Femur (tissue), 1 donor: ENCODE measurements at places on chromosomes 3 and 15.

DNA sequence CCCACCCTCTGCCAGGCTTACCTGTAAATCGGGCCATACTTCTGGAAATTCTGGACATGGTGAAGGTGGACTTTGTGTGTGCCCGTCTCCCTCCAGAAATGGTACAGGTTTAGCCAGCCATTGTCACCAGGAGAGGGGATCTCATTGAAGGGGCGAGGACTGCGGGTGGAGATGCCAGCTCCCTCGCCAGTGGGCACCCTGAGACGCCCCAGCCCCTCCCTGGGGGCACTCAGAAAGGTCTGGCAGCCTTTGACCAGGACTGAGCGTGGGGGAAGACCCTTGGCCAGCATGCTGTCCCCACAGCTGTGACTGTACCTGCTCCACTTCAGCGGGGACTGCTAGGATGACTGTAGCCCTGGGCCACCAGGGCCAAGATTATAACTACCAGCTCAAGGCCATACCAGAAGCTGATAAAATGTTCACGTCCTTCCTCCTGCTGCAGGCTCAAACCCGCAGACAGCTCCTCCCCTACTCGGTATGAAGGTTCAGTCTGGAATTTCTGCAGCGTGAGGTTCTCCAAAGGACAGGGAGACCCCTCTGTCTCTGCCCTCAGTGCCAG is at the start of gene CYP11A1:
Gene CYP11A1 (minus strand): TSS at position 351 of the 559 bp plus-strand sequence. CDS start 61 bp downstream, at position 290.
- no peak for DNase-seq

- DNase-seq = no peak
Observed at GRCh38 chr3:185583925-185584324, 2.2 kb upstream of the SENP2 start.

DNA sequence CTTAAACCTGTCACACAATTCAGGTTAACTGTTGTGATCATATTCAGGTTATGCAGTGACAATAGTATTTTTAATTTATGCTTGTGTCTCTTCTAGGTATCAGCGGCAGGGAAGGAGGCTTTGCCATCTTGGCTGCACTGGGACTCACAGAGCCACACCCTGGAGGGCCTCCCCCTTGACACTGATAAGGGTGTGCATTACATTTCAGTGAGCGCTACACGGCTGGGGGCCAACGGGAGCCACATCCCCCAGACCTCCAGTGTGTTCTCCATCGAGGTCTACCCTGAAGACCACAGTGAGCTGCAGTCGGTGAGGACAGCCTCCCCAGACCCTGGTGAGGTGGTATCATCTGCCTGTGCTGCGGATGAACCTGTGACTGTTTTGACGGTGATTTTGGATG is 23.6 kb upstream of the BSN start:
- DNase-seq = no peak

DNA sequence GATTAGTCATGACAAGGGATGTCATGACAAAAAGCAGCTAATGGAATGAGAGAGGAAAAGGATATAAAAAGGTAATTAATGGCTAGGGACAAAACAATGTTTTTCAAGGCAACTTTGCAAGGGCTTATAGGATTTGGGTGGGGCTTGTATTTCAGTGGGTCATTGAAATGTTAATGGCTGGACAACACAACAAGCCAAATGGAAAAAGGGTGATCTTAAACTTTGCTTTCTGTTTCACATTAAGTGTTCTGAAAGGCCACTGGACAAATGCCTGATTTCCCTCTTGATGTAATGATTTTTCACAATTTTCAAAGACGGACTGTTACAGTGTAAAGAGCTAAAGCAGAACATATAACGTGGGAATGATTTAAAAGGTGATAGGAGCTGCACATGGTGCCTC is 345.0 kb downstream of the TUSC7 start:
- no peak for DNase-seq

- DNase-seq = no peak
Observed at GRCh38 chr3:17399586-17399985, 342.8 kb downstream of the TBC1D5 start.

DNA sequence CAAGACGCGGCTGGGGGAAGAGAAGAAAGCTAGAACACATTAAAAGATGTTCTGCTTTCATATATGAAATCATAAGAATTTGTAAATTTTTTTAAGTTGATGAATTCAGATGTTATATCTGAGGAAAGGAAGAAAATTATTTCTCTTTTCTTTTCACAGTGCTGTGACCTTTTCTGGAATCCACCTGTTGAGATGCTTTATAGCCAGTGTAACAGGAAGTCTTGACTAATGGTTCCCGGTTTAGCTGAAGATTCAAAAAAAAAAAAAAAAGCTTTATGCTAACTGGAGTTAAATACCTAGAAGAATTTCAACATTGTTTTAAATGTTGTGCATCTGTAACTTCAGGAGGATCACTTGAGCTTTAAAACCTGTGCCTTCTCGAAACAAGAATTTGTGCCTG is 9.9 kb downstream of the GTPBP8 start:
- no peak for DNase-seq

DNA sequence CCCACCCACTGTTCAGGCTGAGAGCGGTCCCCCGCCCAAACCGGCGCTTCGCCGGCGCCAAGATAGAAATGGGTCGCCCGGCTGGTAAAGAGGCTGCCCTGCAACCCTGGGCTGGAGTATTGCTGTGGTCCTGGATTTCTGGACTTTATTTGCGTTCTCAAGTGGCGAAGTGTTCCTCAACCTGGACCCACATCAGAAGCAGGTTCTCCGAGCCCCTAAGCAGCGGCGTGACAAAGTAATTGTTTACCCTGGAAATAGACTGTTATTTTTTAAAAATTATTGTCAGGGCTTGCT is 481 bp upstream of the DYNC1LI1 start:
- no peak for DNase-seq

- no peak for DNase-seq
Observed at GRCh38 chr15:65818927-65819562, 27.0 kb upstream of the DENND4A start.

DNA sequence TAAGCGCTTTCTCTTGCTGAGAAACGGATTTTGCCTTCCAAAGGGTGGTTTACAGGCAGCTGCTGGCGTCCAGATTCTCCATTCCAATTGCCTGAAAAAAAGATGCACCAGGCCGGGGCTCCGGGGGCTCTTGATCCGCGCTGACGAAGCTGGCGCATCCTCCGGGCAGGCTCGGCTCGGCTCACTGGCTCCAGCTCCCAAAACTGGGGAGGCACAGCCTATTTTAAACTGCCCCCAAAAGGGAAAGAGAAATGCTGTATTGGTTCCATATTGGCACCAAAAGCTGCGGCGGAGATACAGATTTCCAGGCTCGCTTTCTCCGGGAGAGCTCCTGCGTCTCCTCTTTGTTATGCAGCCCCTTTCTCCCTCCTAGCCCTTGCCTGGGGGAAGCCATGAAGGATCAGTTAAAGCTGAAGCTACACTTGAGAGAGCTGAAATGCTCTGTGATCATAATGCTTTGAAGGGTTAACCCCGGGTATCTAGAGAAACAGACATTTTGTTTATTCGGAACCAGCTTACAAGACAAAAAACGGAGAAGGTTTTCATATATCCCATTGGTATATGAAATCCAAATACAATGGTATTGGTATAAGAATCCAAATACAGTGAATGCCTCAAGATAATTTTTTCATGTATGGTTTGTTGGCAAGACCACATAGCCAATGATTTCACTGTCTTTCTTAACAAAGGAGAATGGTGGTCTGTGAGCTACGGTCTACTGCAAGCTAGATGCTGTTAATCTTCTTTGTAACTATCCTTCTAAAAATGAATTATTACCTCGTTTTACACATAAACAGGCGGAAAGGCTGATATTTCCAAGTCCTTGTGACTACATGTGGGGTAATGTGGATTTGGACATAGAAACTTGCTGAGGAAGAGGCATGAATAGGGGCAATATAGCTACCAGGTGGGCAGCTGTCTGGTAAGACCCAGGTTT is 693 bp downstream of the CD200 start:
- peak; percentile 71 for DNase-seq

DNA sequence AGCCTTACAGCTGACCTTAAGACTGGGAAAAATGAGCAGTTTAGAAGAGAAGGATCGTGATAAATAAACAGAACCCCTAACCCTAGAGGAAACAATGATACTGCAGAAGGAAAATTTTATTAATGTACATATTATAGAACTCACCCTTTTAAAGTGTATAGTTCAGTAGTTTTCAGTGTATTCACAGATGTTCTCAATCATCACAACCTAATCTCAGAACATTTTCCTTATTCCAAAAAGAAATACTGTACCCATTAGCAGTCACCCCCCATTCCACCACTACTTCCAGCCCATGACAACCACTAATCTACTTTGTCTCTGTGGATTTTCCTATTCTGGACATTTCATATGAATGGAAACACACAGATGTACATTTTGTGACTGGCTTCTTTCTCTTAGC is 90.2 kb upstream of the AGTR1 start:
- DNase-seq = no peak

GRCh38 chr15:51904931-51905330 is 66.6 kb downstream of the LEO1 start:
- DNase-seq = no peak
